ENCODE measurements at places on chromosomes 11 and 22.
A peak's percentile ranks its signal among the peaks of the same experiment; 100 is the strongest.

DNA sequence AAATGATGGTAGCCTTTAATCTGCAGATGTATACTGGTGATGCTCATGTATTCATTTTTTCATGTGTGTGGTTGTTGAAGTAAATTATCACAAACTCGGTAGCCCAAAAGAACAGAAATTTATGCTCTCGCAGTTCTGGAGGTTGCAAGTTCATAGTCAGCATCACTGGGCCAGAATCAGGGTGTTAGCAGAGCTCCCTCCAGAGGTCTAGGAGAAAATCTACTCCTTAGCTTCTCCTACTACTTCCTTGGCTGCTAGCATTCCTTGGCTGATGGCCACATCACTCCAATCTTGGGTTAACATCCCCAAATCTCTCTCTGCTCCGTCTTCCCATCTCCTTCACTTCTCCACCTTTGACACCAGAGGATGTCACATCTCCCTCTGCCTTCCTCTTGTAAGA is 45.3 kb upstream of the GALNT18 start:
- DNase-seq, result no peak

DNA sequence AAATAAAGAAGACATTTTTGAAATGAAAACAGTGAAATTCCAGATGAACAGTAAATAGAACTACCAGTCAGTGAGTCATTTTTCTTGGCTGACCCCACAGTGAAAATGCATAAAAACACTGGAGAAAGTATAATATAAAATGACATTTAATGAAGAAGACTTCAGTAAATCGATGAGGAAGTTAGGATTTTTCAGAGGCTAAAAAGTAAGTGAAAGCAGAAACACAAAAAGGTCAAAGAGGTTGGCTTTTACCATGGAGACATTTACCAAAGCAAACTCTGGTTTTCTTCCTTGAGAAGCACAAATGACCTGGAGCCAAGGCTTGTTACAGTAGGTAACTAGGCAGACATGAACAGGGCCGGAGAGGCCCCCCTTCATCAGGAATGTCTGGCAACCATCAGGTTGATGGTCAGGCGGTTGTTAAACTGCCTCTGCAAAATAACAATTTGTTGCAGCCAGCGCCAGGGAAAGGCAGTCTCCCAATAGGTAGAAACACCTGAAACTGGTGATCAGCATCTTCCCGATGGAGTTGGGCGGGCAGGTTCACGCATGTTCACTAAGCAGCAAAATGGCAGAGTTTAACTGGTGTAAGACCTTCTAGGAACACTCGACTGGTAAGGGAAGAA is 16.7 kb upstream of the TMEM123 start:
- peak; percentile 5 for DNase-seq

GRCh38 chr22:42586381-42586780 is 28.3 kb downstream of the POLDIP3 start:
- no peak for DNase-seq

DNA sequence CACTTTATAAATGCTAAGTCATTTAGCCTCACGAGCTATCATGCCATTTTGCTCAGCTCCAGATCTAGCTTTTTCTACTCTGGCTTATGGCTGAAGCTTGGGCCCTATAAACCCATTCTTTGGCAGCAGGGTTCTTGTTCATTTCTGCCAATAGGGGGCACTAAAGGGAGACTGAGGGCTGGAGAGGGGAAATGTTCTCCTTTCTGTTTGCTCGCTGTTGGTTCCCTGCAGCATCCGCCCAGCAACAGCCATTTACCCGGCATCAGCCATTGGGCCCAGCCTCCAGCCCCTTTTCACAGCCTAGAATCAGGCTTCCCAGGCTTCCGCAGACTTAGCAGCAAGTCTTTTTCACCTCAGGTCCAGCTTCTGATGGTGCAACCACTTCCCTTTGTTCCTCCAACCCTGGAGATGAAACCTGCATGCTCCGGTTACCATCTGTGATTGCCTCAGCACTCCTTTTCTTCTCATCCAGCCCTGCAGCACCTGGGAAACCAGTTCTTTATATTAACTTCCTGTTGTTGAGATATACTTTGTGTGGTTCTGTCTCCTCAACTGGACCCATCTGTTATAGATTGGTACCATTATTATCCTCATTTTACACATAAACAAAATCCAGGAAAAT is 4.2 kb upstream of the ME3 start:
- no peak for DNase-seq

DNA sequence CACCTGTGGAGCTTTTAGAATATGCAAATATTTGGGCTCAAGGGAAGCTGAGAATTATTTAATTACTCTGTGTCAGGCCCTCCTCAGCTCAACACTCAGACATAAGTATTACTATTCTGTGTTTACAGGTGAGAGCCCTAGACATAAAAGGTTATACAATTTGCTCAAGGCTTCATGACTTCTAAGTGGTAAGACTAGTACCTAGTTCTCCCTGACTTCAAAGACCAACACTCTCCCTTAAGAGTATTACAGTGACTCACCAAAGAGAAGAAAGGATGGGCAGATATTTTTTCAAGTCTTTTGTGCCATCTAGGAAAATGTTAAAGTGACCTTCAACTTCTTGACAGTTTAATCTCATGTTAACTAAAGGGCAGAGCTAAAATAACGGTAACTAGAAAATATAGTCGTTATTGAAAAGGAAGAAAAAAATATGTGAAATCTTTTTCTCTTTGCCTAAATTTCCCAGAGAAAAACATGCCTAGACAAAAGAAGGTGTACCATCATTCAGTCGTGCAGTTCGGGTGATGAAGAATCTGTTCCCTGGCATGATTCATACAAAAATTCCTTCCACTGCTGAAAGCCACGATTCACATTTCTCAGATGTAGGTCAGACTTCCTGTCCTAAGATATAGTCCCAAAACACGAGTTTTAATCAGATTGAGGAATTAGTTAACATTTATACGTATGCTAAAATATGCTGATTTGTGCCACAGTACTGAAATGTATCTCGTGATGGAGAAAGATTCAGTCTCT is 849.1 kb upstream of the API5 start:
- no peak for DNase-seq

Data from MM.1S (cell line).